Mammary microvascular endothelial cell (primary cell): ENCODE measurements at places on chromosomes 11 and 22. TPM values are rescaled to one million over a fixed set of nuclear protein-coding genes. Genes with fewer than 3 reads are reported as not detected.

PHF21B gene
- total RNA-seq = not detected in 2 replicates

MPPED1 gene
- total RNA-seq = not detected in 2 replicates

CADM1 gene
- 0.69 and 4.2 TPM in 2 replicates for total RNA-seq

CRYAB gene
- total RNA-seq = not detected in 2 replicates

OTOG gene
- total RNA-seq = not detected in 2 replicates

GRIK4 gene
- 0.13 and 0.15 TPM in 2 replicates for total RNA-seq

KCNK7 gene
- 0.27 TPM in 1 of 2 replicates, not detected in the other for total RNA-seq

MICAL3 gene
- 20.3 and 21.7 TPM in 2 replicates for total RNA-seq

THY1 gene
- total RNA-seq = under 0.01 and 0.98 TPM in 2 replicates

STX3 gene
- 37.0 and 41.2 TPM in 2 replicates for total RNA-seq

ENTHD1 gene
- not detected in 2 replicates for total RNA-seq
